ENCODE measurements at places on chromosomes 5 and 9.

DNA sequence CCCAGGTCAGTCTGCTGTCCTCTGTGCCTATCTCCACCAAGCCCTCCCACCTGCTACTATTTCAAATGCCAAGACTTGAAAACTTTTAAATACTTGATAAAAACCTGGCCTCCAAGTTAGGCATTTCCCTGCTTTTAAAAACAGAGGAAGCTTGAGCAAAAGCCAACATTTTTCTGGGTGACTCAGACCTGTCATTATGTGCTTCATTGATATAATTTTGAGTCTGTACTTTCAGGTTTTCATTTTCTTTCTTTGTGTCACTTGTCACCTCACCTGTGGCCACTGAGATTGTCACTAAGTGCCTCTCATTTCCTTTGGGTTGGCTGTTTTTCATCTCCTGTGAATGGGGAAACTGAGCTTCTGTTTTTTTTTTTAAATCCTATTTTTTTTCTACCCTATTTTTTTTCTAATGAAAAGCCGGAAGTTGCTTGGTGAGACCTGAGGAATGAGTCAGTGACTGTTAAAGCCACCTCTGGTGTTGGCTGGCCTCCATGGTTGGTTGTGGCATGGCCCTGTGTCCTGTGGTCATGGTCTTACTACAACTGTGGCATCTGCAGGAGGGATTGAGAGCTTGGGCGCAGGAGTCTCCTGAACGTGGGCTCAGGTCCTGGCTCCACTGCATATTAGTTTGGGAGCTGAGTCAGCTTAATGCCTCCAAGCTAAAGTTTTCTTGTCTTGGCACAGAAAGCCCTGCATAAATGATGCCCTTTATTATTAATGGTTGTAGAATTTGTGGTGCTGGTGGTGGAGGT is 56.7 kb downstream of the ARHGAP26 start:
- DNase-seq = peak; percentile 58

DNA sequence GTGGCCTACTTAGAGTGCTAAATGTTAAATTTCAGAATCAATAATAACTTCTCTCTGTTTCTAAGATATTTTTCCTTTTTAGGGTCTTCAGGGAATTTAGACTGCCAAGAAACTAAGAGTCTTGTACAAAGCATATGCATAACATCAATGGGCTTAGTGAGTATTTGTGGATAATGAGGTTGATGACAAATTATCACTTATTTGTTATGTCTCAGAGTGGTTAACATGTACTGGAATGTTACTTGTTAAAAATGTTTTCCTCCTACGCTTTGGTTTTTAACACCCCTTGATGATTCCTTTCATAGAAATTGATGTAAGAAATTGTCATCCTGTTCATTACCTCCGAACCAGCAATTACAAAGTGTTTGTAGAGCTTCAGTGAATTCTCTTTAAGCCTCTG is 144.3 kb downstream of the MRPS30 start:
- DNase-seq = no peak

- peak; percentile 14 for DNase-seq
Measured at GRCh38 chr9:93257808-93258331, 73.9 kb downstream of the WNK2 start.

DNA sequence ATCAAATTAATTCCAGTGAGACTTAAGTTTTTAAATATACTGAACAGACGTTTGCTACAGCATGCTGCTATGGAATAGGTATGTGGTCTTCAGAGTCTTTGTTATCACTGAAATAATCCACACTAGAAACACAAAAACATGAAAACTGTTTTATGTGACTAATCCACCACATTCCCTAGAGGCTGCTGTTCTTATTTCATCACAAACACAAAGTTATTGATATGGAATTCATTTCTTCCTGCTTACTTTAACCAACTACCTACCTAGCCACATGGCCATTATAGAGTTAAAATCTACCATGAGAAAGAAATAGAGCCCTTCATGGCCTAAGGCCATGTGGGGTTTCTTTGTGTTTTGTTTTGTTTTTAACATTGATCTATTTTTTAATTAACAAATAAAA is 232.3 kb upstream of the PTGER4 start:
- no peak for DNase-seq

DNA sequence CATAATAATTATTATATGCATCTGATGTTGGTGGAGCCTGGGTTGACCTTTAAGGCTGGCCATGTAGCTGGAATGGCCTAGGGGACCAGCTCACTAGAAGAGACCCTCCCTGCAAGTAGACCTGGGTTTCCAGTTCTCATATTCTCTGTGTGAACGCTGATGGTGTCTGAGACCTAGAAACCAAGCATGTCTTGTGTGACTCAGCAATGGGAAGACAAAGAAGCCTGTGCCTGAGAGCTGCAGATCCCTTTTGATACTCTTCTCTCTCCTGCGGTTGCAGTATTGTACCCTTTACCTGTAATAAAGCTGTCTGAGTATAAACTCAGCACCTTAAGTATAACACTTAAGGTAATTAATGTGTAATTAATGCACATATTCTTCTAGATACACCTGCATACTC is 22.2 kb downstream of the C9orf152 start:
- no peak for DNase-seq

GRCh38 chr5:148005788-148006520 is 57.8 kb upstream of the SPINK5 start:
- no peak for DNase-seq

- no peak for DNase-seq
Measured at GRCh38 chr5:61139094-61139873, 23.0 kb downstream of the SMIM15 start.

GRCh38 chr9:133760713-133761290 is 22.6 kb upstream of the SARDH start:
- DNase-seq = no peak

DNA sequence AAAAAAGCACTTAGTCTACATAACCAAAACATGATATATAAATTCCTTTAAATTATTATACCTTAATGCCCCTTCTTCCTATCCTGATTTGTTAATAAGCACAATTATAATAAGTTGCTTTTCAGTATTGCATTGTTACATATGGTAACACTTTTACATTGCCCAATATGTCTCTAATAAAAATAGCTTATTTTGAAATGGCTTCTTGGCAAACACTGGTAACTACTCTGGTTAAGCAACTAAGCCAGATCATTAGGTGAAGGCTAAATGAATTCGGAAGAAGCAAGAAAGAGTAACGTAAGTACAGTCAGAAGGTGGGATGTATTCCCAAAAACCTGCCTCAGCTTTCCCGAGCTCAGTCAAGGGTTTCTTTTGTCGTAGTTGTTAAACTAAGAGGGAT is 85.3 kb downstream of the TTC39B start:
- DNase-seq = no peak

GRCh38 chr9:72415163-72415562 is 50.2 kb upstream of the ZFAND5 start:
- no peak for DNase-seq

- DNase-seq = no peak
Measured at GRCh38 chr5:133797167-133797566, 171.3 kb downstream of the C5orf15 start.

DNA sequence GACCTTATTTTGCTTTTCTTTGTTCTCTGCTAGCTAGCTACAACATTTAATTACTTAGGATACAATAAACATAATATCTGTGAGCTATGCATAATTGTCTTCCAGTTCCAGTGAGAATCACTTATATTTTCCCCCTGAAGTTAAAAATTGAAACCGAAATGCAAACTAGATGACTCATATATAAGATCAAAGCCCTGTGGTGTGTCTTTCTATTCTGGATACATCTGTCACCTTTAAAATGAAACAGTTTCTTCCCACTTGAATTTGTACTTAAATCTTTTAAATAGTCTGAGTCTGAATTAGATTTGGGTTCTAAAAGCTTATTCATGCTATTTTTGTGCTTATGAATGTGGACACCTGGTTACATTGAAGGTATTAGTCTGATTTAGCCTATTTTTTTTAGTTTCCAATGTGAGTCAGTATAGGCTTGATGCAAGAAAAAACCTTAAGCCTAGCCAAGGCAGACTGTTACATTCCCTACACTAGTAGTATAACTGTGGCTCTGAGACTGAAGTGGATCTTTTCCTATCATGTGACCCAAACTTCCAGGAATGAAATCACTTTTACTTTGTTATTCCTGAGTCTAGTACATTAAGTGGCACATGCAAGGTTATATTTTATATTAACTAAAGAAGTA is 703.5 kb upstream of the RGMB start:
- DNase-seq = no peak

- DNase-seq = no peak
Measured at GRCh38 chr9:70881333-70881732, 240.1 kb downstream of the TRPM3 start.

- no peak for DNase-seq
Measured at GRCh38 chr9:107492381-107492970, 2.9 kb upstream of the KLF4 start.

DNA sequence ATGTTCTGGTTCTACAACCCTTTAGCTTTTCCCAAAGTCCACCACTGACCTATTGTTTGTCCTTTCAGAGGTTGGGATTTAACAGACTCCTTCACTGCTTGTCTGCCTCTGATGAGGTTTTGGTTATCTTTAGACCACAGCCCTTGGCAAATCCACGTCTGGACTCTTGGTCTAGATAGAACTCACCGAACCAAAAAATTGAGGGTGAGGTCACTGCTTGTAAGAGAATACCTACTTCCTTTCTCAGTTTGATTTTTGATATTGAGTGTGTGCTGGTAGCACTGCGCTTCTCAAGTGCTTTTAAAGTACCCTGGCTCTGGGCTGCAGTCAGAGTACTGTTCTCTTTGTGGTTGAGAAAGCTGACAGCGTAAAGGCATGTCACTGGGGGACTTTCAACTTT is 61.7 kb downstream of the JMY start:
- no peak for DNase-seq

DNA sequence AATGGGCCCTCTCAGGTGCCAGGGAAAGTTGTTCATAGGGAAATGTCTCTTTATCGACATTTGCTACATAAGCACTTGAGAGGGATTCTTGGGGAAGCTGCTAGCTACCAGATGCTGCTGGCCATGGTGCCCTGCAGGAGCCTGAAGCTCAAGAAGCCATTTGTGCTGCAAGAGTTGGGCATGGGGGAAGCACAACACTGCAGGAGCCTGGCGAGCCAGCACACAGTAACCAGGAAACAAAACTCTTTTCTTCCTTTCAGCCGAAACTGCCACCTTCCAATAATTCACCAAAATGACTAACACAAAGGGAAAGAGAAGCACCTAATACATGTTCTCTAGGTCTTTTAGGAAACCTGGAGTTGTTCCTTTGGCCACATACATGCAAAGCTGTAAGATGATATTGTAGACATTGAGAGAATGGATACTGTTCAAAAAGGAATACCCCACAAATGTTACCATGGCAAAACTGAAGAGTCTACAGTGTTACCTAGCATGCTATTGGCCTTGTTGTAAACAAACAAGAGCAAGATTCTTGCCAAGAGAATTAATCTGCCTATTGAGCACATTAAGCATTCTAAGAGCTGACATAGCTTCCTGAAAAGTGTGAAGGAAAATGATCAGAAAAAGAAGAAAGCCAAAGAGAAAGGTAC is 26.1 kb upstream of the LARP1 start:
- DNase-seq = no peak

- DNase-seq = no peak
Measured at GRCh38 chr5:117999939-118000549, 988.3 kb downstream of the DTWD2 start.

DNA sequence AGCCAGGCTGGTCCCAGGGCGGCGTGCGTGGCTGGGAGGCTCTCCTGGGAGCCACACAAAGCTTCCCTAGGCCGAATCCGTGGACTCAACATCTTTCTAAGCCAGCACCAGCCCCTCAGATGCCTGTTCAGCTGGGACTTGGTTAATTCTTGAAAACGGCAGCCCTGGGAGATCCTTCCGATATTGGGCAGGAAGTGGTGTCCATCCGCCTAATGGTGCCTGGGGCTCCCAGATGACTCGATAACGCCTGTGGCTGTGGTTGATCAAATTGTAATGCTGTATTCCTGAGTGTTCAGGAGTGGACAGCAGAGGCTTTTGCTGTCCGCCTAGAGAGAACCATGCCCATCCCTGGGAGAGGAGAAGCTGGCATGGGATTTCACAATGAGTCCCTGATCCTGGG is 14.1 kb downstream of the KCNT1 start:
- no peak for DNase-seq

DNA sequence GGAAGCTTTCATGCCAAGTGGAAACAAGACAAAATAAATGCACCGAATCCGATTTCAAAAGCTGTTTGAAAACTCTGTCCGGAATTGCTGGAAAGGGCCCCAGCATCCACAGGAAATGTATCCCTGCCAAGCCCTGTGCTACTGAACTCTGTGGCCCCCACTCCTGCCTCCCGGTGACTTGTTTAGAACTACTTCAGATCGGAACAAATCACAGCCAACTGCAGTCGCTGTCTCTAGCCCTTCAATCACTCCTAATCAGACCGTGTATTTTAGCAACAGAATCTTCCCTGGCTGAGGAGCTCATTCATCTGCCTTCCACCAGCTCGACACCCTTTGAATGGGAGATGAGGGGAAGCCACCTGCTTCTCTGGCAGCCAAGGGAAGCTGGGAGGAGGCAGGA is 94.1 kb downstream of the KCNIP1 start:
- no peak for DNase-seq

DNA sequence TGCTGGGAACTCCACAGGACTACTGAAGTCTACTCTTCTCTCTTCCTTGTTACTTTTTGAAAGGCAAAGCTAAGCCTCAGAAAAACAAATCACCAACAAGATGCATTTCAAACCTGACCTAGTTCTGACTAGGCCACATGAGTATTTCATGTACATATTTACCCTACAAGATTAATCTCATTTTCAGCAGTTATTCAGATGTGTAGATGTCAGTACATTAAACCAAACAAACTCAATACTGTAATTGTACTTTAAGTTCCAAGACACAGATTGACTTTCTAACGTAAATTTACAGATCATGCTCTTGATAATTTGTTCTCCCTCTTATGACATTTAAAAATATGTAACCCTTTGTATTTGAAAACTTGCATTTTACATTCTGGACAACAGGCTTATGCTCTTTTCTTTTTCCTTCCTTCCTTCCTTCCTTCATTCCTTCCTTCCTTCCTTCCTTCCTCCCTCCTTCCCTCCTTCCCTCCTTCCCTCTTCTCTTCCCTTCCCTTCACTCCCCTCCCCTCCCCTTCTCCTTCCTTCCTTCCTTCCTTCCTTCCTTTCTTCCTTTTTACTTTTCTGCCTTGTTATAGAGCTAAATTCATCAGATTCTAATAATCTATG is 1653.4 kb downstream of the EFNA5 start:
- DNase-seq = no peak

GRCh38 chr5:6680922-6681321 is 32.3 kb upstream of the TENT4A start:
- no peak for DNase-seq

DNA sequence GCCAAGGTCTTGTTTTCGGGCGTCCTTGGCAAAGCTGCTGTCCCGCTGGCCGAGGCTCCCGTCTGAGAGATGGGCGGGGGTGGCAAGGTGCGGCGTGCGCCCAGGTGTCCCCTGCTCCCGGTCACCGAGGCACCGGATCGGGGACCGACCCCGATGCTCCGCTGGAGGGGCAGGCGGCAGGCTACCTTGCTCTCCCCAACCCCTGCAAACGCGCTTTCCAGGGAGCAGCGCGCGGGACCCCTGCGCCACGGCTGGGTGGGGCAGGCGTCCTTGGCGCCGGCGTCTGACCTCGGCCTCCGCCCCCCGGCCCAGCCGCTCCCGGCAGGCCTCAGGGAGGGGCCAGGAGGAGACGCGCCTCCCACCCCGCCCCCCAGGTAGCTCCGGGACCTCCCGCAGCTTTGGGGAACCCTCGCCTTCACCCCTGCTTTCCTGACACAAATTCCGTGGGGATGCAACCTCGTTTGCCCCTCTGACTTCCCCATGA is 551 bp downstream of the N4BP3 start:
- peak; percentile 59 for DNase-seq
